ENCODE measurements at places on chromosomes 7 and 10.

DNA sequence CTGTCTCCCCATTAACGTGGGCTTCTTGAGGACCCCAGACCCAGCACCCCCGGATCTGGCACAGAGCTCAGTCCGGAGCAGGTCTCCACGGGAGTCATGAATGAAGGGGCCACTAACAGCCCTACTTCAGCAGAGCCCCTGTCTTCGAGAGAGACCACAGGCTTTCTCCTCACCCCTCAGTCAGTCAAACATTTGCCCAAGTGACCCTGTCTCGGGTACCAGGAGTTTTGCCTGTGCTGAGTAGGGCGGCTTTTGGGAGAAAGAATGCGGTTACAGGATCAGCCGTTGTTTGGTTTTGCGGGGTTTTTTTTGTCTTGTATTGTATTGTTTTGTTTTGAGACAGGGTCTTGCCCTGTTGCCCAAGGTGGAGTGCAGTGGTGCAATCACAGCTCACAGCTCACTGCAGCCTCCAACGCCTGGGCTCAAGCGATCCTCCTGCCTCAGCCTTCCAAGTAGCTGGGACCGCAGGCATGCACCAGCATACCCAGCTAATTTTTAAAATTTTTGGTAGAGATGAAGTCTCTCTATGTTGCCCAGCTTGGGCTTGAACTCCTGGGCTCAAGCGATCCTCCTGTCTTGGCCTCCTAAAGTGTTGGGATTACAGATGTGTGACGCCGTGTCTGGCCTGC, 16.5 kb downstream of the ADAP1 start:
- no peak for DNase-seq
- H3K4me1 ChIP-seq = no peaks in the 10 kb centered on the region
- no peaks in the 10 kb centered on the region for H3K27me3 ChIP-seq
- H3K27ac ChIP-seq = no peak overlapping the region
- H3K4me3 ChIP-seq = no peak overlapping the region

- no peak for DNase-seq
- no peaks in the 10 kb centered on the region for H3K27me3 ChIP-seq
- H3K4me1 ChIP-seq = no peaks in the 10 kb centered on the region
- H3K36me3 ChIP-seq = peaks cover 4% of the 10 kb centered on the region
- H3K4me3 ChIP-seq = no peak overlapping the region
Observed at GRCh38 chr10:119415536-119416503, 126.7 kb downstream of the RGS10 start.

- H3K27ac ChIP-seq = no peak overlapping the region
- no peak overlapping the region for H3K4me3 ChIP-seq
- peak; percentile 53 for DNase-seq
- no peaks in the 10 kb centered on the region for H3K36me3 ChIP-seq
Observed at GRCh38 chr10:97731346-97732051, 5.4 kb upstream of the ZFYVE27 start.

GRCh38 chr7:94064541-94065191, 60.5 kb upstream of the BET1 start:
- H3K36me3 ChIP-seq = no peaks in the 10 kb centered on the region
- DNase-seq = no peak
- no peak overlapping the region for H3K4me3 ChIP-seq
- H3K4me1 ChIP-seq = peaks cover 9% of the 10 kb centered on the region
- no peak overlapping the region for H3K27ac ChIP-seq
- H3K27me3 ChIP-seq = no peaks in the 10 kb centered on the region

DNA sequence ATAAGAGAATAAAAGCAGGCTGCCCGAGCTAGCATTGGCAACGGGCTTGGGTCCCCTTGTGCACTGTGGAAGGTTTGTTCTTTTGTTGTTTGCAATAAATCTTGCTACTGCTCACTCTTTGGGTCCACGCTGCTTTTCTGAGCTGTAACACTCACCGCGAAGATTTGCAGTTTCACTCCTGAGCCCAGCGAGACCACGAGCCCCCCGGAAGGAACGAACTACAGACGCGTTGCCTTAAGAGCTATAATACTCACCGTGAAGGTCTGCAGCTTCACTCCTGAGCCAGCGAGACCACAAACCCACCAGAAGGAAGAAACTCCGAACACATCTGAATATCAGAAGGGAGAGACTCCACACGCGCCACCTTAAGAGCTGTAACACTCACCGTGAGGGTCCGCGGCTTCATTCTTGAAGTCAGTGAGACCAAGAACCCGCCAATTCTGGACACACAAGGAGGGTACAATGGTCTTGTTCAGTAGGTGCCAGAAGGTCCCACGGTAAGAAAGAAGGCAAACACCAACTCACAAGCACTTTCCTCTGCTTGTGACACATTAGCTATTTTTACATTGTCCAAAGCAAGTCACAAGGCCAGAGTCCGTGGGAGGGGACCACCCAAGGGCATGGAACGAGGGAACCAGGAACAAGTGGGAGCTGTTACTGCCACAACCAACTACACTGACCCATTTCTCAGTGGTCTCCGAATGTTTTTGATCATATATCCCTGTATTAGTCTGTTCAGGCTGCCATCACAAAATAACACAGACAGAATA, 29.2 kb upstream of the CACUL1 start:
- no peak for DNase-seq
- no peak overlapping the region for H3K4me3 ChIP-seq
- no peak overlapping the region for H3K27ac ChIP-seq
- no peaks in the 10 kb centered on the region for H3K36me3 ChIP-seq
- H3K27me3 ChIP-seq = no peaks in the 10 kb centered on the region

DNA sequence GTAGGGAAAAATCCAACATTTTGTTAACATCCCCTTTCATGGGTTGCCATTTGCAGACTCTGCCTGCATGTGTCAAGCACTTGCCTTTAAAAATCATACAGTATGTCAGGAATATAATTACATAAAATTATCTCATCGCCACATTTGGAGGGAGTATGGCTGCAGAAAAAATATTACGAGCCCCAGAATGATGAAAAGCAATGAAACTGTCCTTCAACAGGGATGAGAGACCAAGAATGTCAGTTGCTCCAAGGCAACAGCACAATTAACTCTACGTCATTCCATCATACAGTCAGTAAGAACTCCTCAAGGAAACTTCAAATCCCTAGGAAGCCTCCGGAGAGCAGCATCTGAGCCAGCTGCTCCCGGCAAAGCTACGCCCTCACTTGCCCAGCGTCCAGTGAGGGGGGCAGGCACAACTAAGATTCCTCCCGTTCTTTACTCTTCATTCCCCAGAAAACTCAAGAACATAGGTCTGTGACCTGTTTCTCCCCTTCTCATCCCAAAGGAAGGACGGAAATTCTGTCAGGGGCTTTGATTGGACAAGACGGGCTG, 132.9 kb downstream of the ANLN start:
- no peaks in the 10 kb centered on the region for H3K4me1 ChIP-seq
- H3K27ac ChIP-seq = no peak overlapping the region
- H3K27me3 ChIP-seq = no peaks in the 10 kb centered on the region
- no peak overlapping the region for H3K4me3 ChIP-seq
- peaks cover 4% of the 10 kb centered on the region for H3K36me3 ChIP-seq

GRCh38 chr7:30329716-30330115, 45.3 kb downstream of the ZNRF2 start:
- DNase-seq = no peak
- no peaks in the 10 kb centered on the region for H3K27me3 ChIP-seq
- no peak overlapping the region for H3K27ac ChIP-seq
- H3K36me3 ChIP-seq = no peaks in the 10 kb centered on the region

DNA sequence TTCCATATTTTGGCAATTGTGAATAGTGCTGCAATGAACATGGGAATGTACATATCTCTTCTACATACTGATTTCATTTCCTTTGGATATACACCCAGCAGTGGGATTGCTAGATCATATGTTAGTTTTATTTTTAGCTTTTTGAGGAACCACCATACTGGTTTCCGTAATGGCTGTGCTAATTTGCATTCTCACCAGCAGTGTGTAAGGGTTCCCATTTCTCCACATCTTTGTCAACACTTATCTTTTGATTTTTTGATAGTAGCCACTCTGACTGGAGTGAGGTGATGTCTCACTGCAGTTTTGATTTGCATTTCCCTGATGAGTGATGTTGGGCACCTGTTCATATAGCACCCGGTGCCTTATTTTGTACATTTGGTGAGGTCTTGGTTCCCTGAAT, 519.6 kb downstream of the REEP3 start:
- H3K27ac ChIP-seq = no peak overlapping the region
- H3K27me3 ChIP-seq = no peaks in the 10 kb centered on the region
- H3K4me1 ChIP-seq = no peaks in the 10 kb centered on the region
- no peak overlapping the region for H3K4me3 ChIP-seq

DNA sequence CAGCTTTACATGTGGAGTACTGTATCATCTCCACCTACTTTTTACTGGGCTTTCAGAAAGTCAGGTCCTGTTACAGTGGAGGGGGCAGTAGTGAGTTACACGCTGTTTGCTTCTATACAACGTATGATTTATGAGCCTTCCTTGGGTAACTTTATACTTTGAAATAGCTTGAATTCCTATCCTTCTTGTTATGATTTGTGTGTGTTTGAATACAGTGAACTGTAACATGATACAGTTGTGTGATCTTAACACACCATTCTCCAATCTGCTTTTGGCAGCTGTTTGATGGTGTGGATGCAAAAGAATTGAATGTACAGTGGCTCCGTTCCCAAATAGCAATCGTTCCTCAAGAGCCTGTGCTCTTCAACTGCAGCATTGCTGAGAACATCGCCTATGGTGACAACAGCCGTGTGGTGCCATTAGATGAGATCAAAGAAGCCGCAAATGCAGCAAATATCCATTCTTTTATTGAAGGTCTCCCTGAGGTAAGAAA, 41.7 kb downstream of the SP8 start:
- H3K27me3 ChIP-seq = no peaks in the 10 kb centered on the region
- no peak for DNase-seq
- H3K27ac ChIP-seq = no peak overlapping the region
- H3K36me3 ChIP-seq = no peaks in the 10 kb centered on the region
- no peak overlapping the region for H3K4me3 ChIP-seq

GRCh38 chr10:13414855-13415254, 66.8 kb upstream of the SEPHS1 start:
- H3K36me3 ChIP-seq = no peaks in the 10 kb centered on the region
- no peak overlapping the region for H3K4me3 ChIP-seq

DNA sequence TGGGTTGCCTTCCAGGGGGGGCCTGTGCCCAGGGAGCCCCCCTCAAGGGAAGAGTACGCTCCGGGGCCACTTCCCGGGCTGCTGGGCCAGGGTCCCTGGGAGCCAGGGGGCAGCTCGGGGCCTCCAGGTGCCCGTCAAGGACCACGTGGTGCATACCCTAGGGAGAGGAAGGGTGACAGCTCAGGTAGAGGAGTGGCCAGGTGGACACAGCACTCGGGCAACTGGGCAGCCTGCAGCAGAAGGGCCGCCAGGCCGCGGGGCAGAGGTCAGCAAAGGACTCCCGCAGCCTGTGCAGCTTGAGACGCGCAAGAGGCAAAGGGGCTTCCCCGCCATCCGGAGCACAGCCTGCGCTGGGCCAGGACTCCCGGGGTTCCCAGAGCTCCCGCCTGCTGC, 26.4 kb downstream of the AP5Z1 start:
- H3K4me3 ChIP-seq = no peak overlapping the region
- no peak overlapping the region for H3K27ac ChIP-seq
- no peaks in the 10 kb centered on the region for H3K27me3 ChIP-seq

DNA sequence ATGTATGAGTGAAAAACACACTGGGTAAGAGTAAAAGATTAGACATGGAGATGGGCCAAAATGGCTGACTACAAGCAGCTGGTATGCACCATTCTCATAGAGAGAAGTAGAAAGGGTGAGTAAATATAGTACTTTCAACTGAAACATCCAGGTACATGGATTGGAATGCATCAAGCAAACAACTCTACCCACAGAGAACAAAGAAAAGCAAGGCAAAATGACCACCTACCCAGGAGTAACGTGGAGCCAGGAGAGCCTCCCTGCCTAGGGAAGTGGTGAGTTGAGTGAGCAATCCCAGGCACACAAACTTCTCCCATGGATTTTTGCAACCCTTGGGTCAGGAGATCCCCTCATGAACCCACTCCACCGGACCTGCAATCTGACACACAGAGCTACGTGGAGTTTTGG, 212.8 kb downstream of the PTN start:
- no peak overlapping the region for H3K4me3 ChIP-seq
- no peaks in the 10 kb centered on the region for H3K4me1 ChIP-seq
- no peak for DNase-seq

GRCh38 chr7:64882341-64883112, 20.5 kb upstream of the ZNF273 start:
- H3K4me1 ChIP-seq = no peaks in the 10 kb centered on the region
- peaks cover 10% of the 10 kb centered on the region for H3K27me3 ChIP-seq
- H3K27ac ChIP-seq = no peak overlapping the region
- no peak for DNase-seq
- H3K4me3 ChIP-seq = no peak overlapping the region

GRCh38 chr7:47480576-47481538, 101.1 kb downstream of the TNS3 start:
- H3K27me3 ChIP-seq = no peaks in the 10 kb centered on the region
- H3K4me1 ChIP-seq = no peaks in the 10 kb centered on the region
- H3K4me3 ChIP-seq = no peak overlapping the region
- no peaks in the 10 kb centered on the region for H3K36me3 ChIP-seq
- no peak overlapping the region for H3K27ac ChIP-seq
- DNase-seq = no peak

GRCh38 chr10:67114945-67115344, 189.1 kb downstream of the LRRTM3 start:
- H3K4me1 ChIP-seq = no peaks in the 10 kb centered on the region
- H3K27me3 ChIP-seq = no peaks in the 10 kb centered on the region
- no peaks in the 10 kb centered on the region for H3K36me3 ChIP-seq
- no peak overlapping the region for H3K27ac ChIP-seq

DNA sequence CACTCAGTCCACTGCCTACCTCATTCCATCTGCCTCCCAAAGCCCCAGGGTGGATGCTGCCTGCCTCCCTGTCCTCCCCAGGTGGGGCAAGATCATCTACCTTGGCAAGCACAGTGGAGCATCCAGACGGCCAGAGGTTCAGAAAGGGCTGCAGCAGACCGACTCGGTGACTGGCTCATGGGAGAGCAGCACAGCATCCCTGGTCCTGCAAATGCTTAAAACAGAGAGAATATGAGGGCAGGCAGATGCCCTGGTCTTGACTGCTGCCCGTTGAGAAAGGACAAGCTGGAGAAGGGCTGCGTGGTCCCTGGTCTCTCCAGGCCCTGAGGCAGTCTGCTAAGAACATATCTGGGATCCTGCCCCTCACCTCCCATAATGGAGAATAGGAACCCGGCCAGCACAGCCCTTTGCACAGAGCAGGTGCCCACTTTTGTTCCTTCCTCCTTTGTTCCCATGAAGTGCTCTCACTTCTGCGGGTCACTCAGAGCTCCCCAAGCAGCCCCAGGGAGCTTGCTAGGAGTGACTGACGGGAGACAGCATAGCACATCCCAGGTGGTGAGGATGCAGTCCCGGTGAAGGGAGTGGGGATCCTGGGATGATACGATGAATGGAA, 1.4 kb downstream of the HPS1 start:
- peak overlapping the region; percentile 87 for H3K4me3 ChIP-seq
- peaks cover 12% of the 10 kb centered on the region for H3K36me3 ChIP-seq
- H3K4me1 ChIP-seq = peaks cover 21% of the 10 kb centered on the region
- no peak for DNase-seq
- H3K27ac ChIP-seq = peak overlapping the region; percentile 88
- H3K27me3 ChIP-seq = no peaks in the 10 kb centered on the region

- H3K27me3 ChIP-seq = no peaks in the 10 kb centered on the region
- H3K4me1 ChIP-seq = no peaks in the 10 kb centered on the region
- no peak overlapping the region for H3K27ac ChIP-seq
- DNase-seq = no peak
- H3K36me3 ChIP-seq = no peaks in the 10 kb centered on the region
Observed at GRCh38 chr10:50229460-50229859, 21.9 kb downstream of the ASAH2 start.

- DNase-seq = no peak
- no peak overlapping the region for H3K4me3 ChIP-seq
- no peaks in the 10 kb centered on the region for H3K27me3 ChIP-seq
- no peak overlapping the region for H3K27ac ChIP-seq
Observed at GRCh38 chr10:117725993-117726392, 183.4 kb downstream of the EMX2 start.

Measured in naive thymus-derived CD4-positive, alpha-beta T cell (primary cell).